ENCODE measurements at places on chromosomes 1 and 21.

DNA sequence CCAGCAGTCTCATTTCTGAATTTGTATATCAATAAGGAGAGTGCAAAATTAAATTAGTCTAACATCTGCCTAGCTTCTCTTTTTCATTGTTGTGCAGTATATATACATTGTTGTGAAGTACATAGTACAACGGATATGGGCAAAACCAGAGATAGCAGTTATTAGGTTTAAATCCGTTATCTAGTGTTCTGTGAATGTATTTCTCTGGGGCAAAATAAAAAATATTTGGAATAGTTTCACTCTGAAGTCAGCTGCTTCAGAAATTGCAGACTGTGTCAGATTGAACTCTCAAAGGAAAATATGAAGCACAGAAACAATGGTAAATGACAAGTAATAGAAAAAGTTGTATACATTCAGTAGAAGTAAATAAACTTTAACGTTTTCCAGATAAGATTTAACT, 836.5 kb upstream of the CXADR start:
- DNase-seq: no peak

GRCh38 chr1:168628807-168629206, 52.4 kb downstream of the XCL1 start:
- DNase-seq: no peak

GRCh38 chr1:39652105-39652504, 12.7 kb upstream of the HEYL start:
- DNase-seq: no peak

DNA sequence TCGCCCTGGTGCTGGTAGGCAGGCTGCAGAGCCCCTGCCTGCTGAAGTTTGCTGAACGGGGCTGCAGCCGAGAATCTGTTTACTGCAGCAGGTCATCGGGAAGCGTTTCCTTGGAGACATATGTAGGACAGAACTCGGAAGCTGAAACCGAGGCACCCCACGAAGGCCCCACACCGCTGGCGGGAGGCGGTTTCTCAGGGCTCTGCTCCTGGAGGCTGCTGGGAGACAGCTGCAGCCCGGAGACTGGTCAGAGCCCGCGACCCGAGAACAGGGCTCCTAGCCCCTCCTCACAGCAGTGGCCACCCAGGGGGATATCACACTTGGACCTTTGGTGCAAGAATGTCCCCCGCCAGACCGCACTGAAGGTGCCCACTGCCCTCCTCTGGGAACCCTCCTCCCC, 12.7 kb upstream of the PLCH2 start:
- peak; percentile 59 for DNase-seq

GRCh38 chr1:12125422-12126355, 41.1 kb upstream of the TNFRSF1B start:
- no peak for DNase-seq

DNA sequence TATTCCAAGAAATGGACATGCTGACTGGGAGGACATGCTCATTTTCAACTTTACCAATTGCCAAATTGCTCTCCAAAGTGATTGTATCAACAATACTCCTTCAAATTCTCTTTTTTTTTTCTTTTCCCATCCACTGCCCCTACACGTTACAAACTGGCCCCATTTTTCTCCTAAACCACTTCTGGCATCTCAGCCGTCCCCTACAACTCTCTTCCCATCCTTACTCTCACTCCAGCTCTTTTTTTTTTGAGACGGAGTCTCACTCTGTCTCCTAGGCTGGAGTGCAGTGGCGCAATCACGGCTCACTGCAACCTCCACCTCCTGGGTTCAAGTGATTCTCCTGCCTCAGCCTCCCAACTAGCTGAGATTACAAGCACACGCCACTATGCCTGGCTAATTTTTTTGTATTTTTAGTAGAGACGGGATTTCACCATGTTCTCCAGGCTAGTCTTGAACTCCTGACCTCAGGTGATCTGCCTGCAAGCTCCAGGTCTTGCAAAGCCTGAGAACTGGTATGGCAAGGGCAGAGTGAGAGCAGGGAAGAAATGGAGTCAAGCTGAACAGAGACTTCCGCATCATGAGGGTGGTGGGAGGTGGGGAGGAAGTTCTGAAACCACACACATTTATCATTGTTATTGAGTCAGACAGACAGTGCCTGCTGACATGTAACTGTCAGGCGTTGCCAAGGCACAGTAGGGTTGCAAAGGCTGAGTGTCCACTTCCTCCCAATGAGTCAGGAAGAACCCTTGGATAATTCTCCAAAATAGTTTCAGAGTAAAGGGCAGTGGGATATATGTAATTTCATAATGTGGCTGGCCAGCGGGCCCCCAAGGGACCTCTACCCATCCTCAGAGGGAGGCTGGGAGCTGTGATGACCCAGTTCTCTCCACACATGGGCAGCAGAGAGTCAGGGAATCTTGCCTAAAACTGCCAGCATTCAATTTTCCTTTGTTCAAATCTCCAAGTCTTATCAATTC, 17.4 kb downstream of the CELA3A start:
- no peak for DNase-seq

GRCh38 chr1:64033667-64034220, 169.7 kb upstream of the UBE2U start:
- no peak for DNase-seq

- DNase-seq: peak; percentile 52
Measured at GRCh38 chr1:16125088-16125470, 30.8 kb downstream of the EPHA2 start.

DNA sequence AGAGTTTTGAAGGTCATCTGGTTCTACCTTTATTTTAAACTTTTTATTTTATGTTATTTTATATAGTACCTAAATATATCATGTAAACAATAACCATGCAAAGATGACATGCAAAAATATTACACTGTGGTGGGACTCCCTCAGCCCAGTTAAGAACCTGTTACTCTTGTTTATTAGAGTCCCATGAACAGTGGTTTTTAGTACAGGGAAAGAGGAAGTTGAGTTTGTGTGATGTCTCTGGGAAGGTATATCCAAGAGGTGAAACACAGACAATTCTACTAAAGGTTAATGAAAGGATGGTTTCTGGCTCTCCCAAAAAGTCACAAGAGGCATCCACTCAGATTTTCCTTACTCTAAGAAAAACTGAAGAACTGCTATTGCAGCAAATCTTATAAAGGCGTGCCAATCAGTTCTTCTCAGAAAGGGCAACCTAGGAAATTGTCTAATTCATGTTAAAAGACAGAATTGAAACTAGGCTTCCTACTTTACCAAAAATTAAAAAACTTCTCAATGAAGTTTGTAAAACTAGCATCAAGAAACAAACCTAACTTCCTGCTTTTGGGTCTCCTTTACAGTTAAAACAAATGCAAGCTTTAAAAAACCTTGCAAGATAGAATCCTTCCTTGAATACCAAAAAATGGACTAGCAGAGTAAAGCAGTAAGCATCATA, 19.9 kb downstream of the GFI1 start:
- no peak for DNase-seq

DNA sequence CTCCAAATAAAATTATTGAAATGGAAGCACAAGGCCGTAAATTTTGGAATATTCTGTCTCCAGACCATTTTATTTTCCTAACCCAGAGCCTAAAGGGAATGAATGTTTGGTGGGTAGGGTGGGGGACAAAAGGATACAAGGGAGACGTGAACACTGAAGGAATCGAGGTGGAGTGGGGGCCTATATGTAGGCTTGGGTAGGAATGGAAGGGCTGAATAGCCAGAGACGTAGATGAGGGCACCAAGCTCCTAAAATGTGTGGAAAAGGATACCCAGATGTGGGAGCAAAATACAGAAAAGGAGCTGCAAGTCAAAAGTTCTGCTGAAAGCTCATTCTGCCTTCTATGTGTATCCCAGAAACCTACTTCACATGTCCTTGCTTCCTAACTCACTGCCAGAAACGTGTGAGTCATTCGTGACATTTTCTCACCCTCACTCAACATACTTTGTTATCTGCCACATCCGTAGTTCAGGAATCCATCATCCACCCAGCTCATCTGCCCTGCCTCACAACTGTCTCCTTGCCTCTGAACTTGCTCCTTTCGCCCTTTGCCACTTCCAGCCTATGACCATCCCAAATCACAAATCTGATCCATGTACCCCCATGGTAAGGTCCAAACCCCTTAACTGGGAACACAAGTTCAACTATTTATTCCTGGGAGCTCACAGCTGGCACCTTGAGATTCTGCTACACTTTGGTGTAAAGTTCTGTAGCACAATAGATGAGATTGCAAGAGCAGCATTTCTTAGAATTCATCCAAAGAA, 84.1 kb upstream of the PRDX6 start:
- DNase-seq: no peak

GRCh38 chr1:179866616-179867015, 11.0 kb downstream of the TOR1AIP2 start:
- no peak for DNase-seq

- DNase-seq: no peak
Measured at GRCh38 chr1:16450863-16451481, 10.4 kb downstream of the NECAP2 start.

DNA sequence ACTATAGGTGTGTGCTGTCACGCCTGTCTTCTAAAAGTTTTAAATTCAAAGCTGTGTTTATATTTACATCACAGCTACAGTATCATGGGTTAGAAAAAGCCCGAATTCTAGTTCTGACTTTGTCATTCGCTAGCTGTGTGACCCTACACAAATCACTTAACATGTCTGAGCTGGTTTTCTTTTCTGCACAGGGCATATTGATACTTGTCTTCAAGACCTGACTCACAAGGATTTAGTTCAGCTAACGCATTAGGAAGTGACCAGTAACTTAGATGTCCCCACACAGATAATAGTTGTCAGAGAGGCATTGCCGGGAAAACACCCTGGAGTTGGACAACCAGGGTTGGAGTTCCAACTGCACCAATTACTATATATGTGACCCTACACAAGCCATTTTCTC, 25.9 kb downstream of the GIPC2 start:
- no peak for DNase-seq

DNA sequence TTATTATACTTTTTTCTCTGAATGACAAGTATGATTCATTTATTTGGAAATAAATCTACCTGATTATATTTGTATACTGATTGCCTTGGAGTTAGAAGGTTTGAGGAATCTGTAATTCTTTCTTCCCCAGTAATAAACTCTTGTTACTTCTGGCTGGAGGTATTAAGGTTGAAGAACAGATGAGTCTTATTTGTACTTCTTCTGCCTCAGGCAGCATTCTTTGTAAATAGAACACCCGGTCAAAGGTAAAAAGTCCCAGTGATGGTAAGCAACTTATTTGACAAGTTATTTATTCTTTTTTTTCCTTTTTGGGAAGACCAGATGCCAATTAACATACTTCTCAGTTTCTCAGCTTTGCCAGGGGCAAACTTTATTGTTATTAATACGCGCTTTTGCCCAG, 12.9 kb downstream of the SNX27 start:
- no peak for DNase-seq

GRCh38 chr1:64691626-64692025, 53.2 kb upstream of the RAVER2 start:
- no peak for DNase-seq

- DNase-seq: no peak
Measured at GRCh38 chr1:215971793-215972441, 404.8 kb downstream of the KCTD3 start.

GRCh38 chr1:3360646-3361257, 93.7 kb upstream of the ARHGEF16 start:
- DNase-seq: no peak

- no peak for DNase-seq
Measured at GRCh38 chr1:209761011-209761635, 5.3 kb downstream of the TRAF3IP3 start.

DNA sequence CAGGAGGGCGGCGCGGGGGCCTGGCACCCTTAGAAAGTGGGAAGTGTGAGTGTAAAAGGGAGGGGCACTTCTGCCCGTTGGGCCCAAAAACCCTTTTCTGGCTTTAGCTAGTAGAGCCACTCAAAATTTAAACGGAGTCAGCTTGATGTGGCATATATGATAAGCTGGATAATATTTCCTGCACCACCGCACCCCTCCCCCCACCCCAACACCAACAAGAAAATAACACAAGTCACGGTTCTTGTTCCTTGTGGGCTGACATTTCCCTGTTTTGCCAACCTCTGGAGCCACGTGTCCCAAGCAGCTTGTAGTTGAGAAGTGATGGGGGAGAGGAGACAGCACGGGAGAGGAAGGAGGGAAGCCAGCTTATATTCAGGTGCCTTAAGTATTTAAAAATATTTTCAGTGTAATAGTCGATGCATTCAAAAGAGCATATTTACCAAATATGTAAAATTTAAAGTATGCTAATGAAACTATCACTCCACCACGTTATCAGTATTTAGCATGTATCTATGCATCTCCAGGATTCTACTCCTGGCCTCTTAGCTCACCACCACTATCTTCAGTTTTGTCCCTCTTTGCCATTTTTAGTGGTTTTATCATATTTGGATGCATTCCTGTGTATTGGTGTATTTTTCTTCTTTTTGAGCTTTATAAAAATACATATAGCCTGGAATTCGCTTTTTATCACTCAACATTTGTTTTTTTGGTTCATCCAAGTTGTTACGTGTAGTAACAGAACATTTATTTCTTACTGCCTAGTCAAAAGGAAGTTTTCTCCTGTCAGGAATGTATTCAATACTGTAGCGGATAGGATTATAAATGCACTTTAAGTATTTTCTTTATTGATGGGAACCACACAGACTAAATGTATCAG, 773 bp upstream of the DDX59 start:
- DNase-seq: peak; percentile 79

DNA sequence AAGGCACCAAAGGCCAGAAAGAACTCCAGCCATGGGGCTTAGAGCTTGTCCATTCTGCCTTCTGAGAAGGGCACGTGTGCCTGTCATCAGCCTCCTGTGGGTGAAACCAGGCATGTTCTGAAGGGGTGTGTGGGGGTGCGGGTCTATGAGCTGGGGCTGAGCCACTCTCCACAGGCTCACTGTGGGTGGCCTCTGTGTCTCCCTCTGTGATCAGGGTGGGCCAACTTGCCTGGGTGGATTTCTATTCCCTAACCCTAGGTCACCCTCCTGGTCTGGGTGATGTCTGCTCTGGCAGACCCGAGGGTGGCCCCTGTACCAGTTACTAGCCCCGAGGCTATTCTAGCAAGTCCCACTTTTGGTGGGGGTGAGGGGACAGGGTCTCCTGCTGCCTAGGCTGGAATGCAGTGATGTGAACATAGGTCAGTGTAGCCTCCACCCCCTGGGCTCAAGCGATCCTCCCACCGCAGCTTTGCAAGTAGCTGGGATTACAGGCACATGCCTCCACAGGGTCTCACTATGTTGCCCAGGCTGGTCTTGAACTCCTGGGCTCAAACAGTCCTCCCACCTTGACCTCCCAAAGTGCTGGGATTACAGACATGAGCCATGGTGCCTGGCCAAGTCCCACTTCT, 94.4 kb downstream of the TRIM11 start:
- DNase-seq: no peak

Measured in kidney (tissue), 22 donors.